Stimulated activated naive B cell treated with anti-CD40 and anti-IgM and Interleukin-4, amounts not matched to agents 10 μg/mL and 1 μg/mL and 100 μg/mL, for 72 hours (primary cell): ENCODE measurements at places on chromosomes 5 and 9.
A peak's percentile ranks its signal among the peaks of the same experiment; 100 is the strongest.

GRCh38 chr9:116774421-116775180 is 87.5 kb downstream of the TRIM32 start:
- H3K4me3 ChIP-seq = no peak overlapping the region
- DNase-seq = no peak
- H3K27me3 ChIP-seq = no peaks in the 10 kb centered on the region
- no peaks in the 10 kb centered on the region for H3K36me3 ChIP-seq
- no peak overlapping the region for H3K27ac ChIP-seq
- H3K4me1 ChIP-seq = no peaks in the 10 kb centered on the region

DNA sequence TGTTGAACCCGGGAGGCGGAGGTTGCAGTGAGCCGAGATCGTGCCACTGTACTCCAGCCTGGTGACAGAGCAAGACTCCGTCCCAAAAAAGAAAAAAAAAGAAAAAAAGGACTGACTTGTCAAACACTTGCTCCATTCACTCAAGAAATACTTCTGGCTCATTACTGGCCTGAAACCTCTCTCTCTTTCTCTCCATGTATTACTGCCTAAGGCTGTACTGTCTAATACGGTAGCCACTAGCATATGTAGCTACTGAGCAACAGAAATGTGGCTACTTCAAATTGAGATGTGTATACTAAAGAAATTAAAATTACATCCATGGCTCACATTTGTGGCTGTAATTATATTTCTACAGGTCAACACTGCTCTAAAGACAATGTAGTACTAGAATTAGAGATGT is 39.2 kb downstream of the GLIS3 start:
- no peaks in the 10 kb centered on the region for H3K27me3 ChIP-seq
- no peaks in the 10 kb centered on the region for H3K4me1 ChIP-seq
- H3K27ac ChIP-seq = no peak overlapping the region
- DNase-seq = no peak
- no peaks in the 10 kb centered on the region for H3K36me3 ChIP-seq

DNA sequence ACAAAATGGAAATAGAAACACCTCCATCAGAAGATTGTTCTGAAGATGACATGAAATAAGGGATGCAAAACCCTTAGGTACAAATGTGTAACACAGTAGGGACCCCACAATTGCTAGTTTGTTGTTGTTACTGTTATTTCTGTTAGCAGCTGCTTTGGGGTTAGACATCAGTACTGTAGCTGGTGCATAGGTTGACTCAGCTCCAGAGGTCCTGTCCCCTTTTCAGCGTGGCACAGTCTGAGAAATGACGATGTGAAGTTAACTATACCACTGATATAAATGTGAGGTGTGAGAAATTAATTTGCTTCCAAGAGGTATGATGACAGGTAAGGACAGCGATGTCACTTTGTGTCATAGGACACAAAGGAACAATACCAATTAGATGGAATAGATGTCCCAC is 384.6 kb upstream of the KLF4 start:
- H3K4me3 ChIP-seq = no peak overlapping the region
- peaks cover 79% of the 10 kb centered on the region for H3K4me1 ChIP-seq
- peaks cover 4% of the 10 kb centered on the region for H3K36me3 ChIP-seq
- no peak overlapping the region for H3K27ac ChIP-seq
- no peaks in the 10 kb centered on the region for H3K27me3 ChIP-seq

DNA sequence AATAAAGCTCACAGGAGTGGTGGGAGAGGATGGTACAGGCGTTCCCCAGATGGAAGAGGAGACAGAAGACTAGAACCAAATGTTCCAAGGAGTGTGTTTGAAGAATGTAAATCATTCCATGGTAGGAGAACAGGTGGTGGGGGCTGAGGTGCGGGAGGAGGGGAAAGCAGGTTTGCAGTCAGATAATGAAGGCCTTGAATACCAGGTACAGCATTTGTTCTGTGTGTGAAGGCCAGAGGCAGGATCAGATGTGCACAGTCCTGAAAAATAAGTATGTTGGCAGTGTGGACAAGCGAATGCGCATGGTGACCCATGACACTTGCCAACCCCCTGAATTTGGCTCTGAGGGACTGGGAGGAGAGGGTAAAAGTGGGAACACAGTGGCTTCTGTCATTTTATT is 59.9 kb upstream of the ALDH1B1 start:
- H3K36me3 ChIP-seq = no peaks in the 10 kb centered on the region
- no peak for DNase-seq
- no peaks in the 10 kb centered on the region for H3K27me3 ChIP-seq
- H3K27ac ChIP-seq = no peak overlapping the region
- H3K4me3 ChIP-seq = no peak overlapping the region

DNA sequence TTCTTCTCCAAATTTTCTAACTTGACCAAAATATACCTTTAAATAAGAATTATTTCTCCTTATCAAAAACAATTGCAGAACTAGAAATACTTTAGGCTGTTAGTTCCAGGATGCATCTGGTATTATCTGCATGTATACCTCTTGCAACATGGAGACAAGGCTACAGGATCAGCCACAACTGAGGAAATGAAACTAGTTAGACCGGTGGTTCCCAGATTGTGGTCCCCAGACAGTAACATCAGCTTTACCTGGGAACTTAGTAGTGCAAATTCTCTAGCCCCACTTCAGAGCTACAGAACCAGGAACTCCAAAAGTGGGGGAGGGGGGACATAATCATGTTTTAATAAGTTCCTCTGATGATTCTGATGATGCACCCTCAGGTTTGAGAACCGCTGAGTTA is 61.6 kb upstream of the C9orf72 start:
- H3K27ac ChIP-seq = no peak overlapping the region
- H3K36me3 ChIP-seq = no peaks in the 10 kb centered on the region
- no peak overlapping the region for H3K4me3 ChIP-seq
- peak; percentile 18 for DNase-seq

GRCh38 chr5:81239613-81240012 is 6.5 kb downstream of the CKMT2 start:
- no peaks in the 10 kb centered on the region for H3K27me3 ChIP-seq
- H3K4me3 ChIP-seq = no peak overlapping the region
- peaks cover 6% of the 10 kb centered on the region for H3K4me1 ChIP-seq
- peaks cover 19% of the 10 kb centered on the region for H3K36me3 ChIP-seq
- H3K27ac ChIP-seq = no peak overlapping the region

- peaks cover 1% of the 10 kb centered on the region for H3K36me3 ChIP-seq
- DNase-seq = no peak
- H3K4me1 ChIP-seq = no peaks in the 10 kb centered on the region
Observed at GRCh38 chr5:9474219-9475002, 71.5 kb downstream of the SEMA5A start.

DNA sequence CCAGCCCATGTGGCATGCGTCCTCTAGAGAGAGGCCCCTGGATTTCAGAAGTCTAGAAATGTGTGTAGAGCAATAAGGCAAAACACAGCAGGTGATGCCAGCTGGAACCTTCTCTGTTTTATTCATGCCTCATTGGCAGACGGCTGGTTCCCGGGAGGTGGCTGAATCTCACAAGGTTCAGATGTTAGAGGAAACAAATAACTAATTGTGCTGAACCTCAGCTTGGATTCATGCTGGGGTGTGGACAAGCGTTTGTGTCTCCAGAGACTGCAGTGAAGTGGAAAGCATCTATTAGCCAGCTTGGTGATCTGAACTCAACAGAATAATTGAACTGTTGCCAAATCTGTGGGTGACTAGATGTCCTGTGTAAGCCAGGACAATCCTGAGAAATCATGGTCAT is 131.1 kb upstream of the NR4A3 start:
- peaks cover 3% of the 10 kb centered on the region for H3K36me3 ChIP-seq
- no peak for DNase-seq
- H3K4me3 ChIP-seq = no peak overlapping the region
- peaks cover 3% of the 10 kb centered on the region for H3K4me1 ChIP-seq

DNA sequence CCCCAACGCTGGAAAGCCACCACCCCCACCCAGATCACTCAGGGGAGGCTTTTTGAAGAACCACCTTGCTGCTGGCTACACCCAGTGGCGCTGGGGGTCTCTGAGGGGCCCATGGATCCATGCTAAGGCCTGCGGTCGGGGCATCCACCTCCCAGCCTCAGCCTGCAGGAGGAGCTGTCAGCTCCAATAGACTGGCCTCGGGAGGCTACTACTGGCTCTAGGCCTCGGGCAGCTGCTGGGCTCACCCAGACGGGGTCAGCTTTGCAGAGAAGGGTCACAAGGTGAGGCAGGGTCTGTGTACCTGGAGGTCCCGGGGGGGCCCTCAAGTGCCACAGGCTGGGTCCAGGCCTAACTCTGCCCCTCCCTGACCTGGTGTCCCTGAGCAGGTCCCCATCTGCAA is 193.7 kb downstream of the OLFM1 start:
- no peaks in the 10 kb centered on the region for H3K4me1 ChIP-seq
- H3K27me3 ChIP-seq = peaks cover 11% of the 10 kb centered on the region
- no peaks in the 10 kb centered on the region for H3K36me3 ChIP-seq
- H3K4me3 ChIP-seq = no peak overlapping the region

DNA sequence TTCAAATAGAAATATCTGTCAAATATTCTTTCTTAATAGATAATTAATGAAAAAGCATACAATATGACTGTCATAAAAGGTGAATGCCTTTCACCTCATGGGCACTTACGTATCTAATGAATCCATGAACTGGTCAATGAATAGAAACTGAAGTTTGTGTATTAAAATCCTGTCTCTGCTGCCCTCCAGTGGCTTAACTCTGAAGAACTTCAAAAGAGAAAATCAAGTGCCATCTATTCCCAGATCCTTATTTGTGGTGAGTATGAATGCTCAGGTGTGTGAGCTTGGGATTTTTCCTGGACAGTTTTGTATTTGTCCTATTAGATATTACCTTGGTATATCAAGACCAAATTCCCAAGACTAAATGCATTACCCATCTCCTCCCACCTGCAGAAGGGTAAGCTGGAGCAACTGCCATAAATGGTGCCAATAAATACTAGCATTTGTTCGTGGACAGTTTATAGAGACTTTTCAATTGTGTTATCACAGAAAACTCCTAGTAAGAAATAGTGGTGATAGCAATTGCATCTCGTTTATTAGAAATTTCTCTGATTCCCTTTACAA is 44.0 kb upstream of the SVEP1 start:
- no peak overlapping the region for H3K27ac ChIP-seq
- H3K27me3 ChIP-seq = peaks cover 12% of the 10 kb centered on the region
- DNase-seq = no peak
- peaks cover 10% of the 10 kb centered on the region for H3K4me1 ChIP-seq
- no peaks in the 10 kb centered on the region for H3K36me3 ChIP-seq

- no peaks in the 10 kb centered on the region for H3K27me3 ChIP-seq
- H3K4me3 ChIP-seq = no peak overlapping the region
- no peaks in the 10 kb centered on the region for H3K36me3 ChIP-seq
- no peak for DNase-seq
- H3K4me1 ChIP-seq = no peaks in the 10 kb centered on the region
Observed at GRCh38 chr5:29899583-29899982, 1293.9 kb upstream of the CDH6 start.

GRCh38 chr9:738209-738915 is 103.1 kb upstream of the DMRT1 start:
- H3K4me3 ChIP-seq = no peak overlapping the region
- H3K27ac ChIP-seq = no peak overlapping the region
- DNase-seq = no peak
- H3K4me1 ChIP-seq = no peaks in the 10 kb centered on the region

- no peak overlapping the region for H3K27ac ChIP-seq
- H3K36me3 ChIP-seq = peaks cover 47% of the 10 kb centered on the region
- no peak for DNase-seq
- H3K4me1 ChIP-seq = peaks cover 7% of the 10 kb centered on the region
- no peak overlapping the region for H3K4me3 ChIP-seq
- H3K27me3 ChIP-seq = no peaks in the 10 kb centered on the region
Observed at GRCh38 chr9:91276513-91276912, 85.2 kb downstream of the AUH start.

DNA sequence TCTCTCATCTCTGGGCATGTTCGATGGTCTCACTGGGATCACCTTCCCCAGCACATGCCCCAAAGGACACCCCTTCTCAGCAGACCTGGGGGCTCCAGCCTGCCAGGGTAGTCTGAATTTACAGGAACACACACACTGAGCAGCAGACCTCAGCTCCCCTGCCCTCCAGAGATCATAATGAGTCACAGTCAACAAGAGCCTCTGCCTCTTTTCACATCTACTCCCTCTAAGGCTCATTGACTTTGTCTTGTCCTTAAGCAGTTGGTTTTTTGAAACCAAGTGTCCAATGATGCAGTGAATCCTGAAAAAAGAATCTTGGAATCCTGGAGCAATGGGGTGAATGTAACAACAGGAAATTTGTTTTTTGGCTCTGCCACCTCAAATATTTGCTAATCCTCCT is 20.8 kb downstream of the GABBR2 start:
- no peak overlapping the region for H3K4me3 ChIP-seq
- peaks cover 4% of the 10 kb centered on the region for H3K4me1 ChIP-seq
- H3K36me3 ChIP-seq = no peaks in the 10 kb centered on the region
- no peak overlapping the region for H3K27ac ChIP-seq
- H3K27me3 ChIP-seq = no peaks in the 10 kb centered on the region
- DNase-seq = no peak

- no peaks in the 10 kb centered on the region for H3K27me3 ChIP-seq
- H3K4me1 ChIP-seq = no peaks in the 10 kb centered on the region
- no peak overlapping the region for H3K4me3 ChIP-seq
- DNase-seq = no peak
Observed at GRCh38 chr9:1332156-1332555, 282.0 kb downstream of the DMRT2 start.
